ENCODE measurements at places on chromosomes 16 and 17.

- DNase-seq = no peak
Observed at GRCh38 chr16:14528306-14528705, 101.8 kb downstream of the PARN start.

DNA sequence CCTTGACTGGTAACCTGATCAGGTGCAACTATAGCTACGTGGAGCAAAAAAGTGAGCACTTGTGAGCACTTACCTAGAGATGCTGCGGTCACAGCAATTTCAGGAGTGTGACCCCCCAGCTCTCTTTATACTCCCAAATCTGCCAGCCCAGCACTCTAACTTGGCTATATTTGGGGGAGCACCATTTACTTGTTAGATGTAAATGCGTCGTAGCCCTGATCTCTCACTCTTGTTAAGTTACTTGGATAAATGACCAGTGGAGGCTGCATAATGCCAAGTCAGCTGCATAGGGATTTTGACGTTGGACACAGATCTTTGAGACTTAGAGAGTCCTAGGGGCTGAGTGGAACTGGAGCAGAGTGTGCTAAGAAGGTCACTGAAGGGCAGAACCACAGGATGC is at the start of gene MYH13:
TSS of gene MYH13 (minus strand) at position 101 of the 400 bp plus-strand sequence. CDS start 8,476 bp downstream, outside the sequence.
- no peak for DNase-seq

GRCh38 chr17:43559161-43559816 is 13.1 kb upstream of the ETV4 start:
- DNase-seq = no peak

- no peak for DNase-seq
Observed at GRCh38 chr16:82874672-82875071, 247.9 kb downstream of the CDH13 start.

DNA sequence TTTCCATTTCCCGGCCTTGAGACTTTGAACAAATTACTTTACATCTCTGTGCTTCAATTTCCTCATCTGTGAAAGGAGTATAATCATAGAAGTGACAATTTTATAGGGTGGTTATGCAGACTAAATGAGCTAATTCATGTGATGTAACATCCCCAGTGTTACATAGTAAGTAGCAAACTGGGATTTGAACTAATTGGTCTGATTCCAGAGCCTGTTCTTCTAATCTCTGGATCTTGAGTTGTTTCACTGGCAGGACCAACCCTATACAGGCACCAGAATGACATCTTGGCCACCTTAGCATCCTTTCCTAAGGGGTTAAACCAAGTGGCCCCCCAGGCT is 77.7 kb downstream of the AATF start:
- no peak for DNase-seq

GRCh38 chr16:52366983-52367382 is 180.0 kb downstream of the TOX3 start:
- no peak for DNase-seq
